CD4-positive, alpha-beta T cell treated with Interferon gamma for 1 hour (primary cell): ENCODE measurements at places on chromosomes 1 and 21.

- no peak for DNase-seq
Observed at GRCh38 chr1:25090707-25091422, 141.4 kb downstream of the SYF2 start.

GRCh38 chr1:179781962-179782361, 38.9 kb downstream of the FAM163A start:
- DNase-seq, result no peak

- DNase-seq, result no peak
Observed at GRCh38 chr1:179425186-179425585, 59.4 kb downstream of the AXDND1 start.

GRCh38 chr1:93676427-93676826, 5.2 kb downstream of the BCAR3 start:
- DNase-seq, result no peak

- DNase-seq, result no peak
Observed at GRCh38 chr1:1832820-1833219, 54.5 kb upstream of the NADK start.

DNA sequence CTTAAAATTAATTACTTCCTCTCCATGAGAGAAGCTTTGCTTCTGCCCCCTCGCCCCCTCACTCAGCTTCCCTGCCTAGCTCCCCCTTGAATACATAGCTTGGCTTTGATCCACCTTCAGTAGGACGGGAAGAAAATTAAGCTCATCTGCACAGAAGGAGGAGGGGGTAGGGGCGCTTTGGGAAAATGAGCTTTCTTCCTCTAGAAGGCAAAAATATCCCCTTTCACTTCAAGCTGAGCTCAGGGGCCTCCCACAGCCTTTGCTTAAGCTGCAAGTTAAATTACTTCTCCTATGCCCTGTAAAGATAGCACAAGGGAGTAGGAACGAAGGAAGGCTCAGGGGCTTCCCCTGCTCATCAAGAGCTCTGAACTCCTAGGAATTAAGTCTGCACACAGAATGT, 65.2 kb upstream of the GOLT1A start:
- no peak for DNase-seq

DNA sequence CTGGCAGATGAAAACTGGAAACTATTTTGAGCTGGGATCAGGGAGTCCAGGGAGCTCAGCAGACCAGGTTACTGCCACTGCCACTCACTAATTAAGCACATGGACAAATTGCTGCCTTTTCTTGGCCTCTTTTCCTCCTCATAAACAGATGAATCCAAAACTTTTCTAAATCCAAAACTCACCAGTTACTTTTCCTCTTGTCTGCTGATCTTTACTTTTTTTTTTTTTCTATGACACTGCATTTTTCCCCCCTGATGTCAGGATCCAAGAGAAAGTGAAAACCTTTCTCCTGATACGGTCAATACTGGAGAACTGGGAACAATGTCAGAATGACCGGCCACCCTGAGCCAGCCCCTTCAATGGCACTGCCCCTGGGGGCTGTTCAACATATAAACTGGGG, 405.8 kb downstream of the DUSP10 start:
- DNase-seq, result no peak
